ENCODE measurements at places on chromosomes 1 and 21.

- no peak for DNase-seq
These were observed 349.1 kb upstream of the FMN2 start for GRCh38 chr1:239742416-239743109.

- DNase-seq, result no peak
These were observed 6.1 kb upstream of the CROCC start for GRCh38 chr1:16915627-16915973.

GRCh38 chr1:87510540-87510939, 181.9 kb downstream of the LMO4 start:
- DNase-seq, result no peak

- DNase-seq, result no peak
These were observed 52.0 kb downstream of the ECE1 start for GRCh38 chr1:21238141-21238800.

- DNase-seq, result no peak
These were observed 8.0 kb downstream of the SDHB start for GRCh38 chr1:17045634-17046333.

DNA sequence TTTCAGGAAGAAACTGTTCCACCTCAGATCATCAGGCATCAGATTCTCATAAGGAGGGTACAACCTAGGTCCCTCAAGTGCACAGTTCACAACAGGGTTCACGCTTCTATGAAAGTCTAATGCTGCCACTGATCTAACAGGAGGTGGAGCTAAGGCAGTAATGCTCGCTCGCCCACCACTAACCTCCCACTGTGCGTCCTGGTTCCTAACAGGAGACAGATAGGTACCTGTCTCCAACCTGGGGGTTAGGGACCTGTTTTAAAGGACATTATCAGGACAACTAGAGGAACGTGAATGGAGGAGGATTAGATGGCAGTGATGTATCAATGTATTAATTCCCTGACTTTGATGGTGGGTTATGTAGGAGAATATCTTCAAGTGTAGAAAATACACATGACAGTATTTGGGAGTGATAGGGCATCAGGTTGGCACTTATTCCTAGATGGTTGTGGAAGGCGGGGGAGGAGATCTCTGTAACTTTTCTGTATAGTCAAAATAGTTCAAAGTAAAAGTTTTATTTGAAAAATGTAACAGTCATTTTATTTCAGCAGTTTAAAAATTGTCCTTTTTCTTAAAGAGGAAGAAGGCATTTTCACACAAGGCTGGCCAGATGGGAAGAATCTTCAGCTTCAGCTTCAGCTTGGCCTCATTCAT, 43.9 kb downstream of the DEGS1 start:
- DNase-seq, result no peak

DNA sequence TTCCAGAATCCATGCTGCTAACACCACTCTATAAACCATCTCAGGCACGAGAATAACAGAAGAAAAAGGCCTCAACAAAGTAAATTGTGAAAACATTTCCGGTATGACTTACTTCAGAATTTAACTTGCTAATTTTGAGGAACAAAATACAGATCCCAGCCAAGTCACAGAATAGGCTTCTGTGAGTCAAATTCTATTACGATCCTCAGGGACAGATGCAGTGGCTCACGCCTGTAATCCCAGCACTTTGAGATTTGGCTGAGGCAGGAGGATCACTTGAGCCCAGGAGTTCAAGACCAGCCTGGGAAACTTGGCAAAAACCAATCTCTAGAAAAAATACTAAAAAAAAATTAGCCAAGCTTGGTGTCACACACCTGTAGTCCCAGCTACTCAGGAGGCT, 8.8 kb upstream of the CCDC27 start:
- no peak for DNase-seq

GRCh38 chr1:109115685-109116084, 1.8 kb downstream of the ELAPOR1 start:
- no peak for DNase-seq

DNA sequence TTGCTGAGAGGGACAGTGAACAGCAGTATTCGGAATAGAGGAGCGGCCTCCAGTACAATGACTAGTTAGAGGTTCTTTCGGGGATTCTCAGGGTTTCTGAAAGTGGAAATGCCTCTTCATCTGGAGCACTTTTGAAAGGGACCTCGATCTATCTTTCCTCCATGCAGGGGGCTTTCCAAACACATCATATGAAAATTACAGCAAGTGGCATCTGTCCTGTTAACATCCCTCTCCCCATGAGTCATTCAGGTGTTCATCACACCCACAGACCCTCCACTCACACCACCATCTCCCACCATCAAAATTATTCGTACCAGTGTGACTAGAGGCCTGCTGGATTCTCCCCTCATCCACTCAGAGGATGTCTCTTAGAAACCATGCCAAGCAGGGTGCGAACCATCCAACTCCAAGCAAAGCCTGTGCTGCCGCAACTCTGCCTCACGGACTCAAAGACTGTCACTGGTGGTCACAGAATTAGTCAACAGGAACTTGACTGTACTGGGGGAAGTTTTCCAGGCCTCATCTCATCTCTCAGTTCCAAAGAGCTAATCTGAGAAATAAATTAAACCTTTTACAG, 211.1 kb downstream of the MRPL39 start:
- DNase-seq, result peak; percentile 79

- DNase-seq, result no peak
These were observed 97.9 kb upstream of the RAB3GAP2 start for GRCh38 chr1:220370041-220370700.

GRCh38 chr1:74215229-74215628, 17.2 kb downstream of the FPGT start:
- no peak for DNase-seq

GRCh38 chr21:46304955-46305354, 18.7 kb downstream of the C21orf58 start:
- DNase-seq, result no peak

Measured in activated T-cell treated with anti-CD3 and anti-CD28 coated beads, Interleukin-2, amount 50 U/mL, for 24 hours (primary cell).